ENCODE measurements at places on chromosomes 3 and 15.

- DNase-seq: no peak
These were observed 538.8 kb downstream of the NLGN1 start for GRCh38 chr3:173936316-173936715.

DNA sequence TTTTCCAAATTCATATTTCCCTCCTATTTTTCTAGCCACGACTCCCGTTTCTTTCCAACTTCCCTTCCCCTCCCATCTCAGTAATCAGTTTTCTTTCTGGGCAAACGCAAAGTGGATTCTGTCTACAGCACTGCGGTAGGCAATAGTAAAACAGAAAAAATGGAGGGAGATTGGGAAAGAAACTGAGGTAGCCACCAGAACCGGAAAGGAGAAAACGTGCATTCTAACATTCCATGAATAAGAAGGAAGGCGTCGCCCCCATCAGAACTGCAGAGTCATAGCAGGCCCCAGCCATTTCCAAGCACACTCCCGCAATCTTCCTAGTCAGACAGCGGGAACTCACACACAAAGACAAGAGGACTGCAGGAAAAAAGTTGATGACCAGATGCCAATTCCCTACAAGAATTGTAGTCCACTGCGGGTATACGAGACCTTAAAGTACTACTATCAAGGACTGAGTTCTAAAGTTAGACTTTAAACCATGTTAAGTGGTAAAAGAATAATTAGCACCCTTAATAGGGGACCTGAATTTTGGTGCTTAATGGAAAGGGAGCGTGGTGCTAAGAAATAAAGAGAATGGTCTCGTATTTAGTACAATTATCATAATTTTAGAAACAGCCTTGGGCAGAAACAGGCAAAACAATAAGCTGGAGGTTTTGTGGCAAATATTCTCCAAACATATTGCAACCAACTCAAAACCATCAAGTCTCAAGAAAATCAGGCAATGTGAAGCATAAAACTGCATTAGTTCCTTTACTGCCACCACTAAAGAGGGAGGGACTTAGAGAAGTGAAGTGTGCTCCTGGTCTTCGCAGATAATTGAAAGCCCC is 1.4 kb downstream of the PFN2 start:
- peak; percentile 39 for DNase-seq

- no peak for DNase-seq
These were observed 78.9 kb upstream of the BHLHE40 start for GRCh38 chr3:4900298-4900697.

GRCh38 chr3:11095932-11096265 is 58.4 kb upstream of the HRH1 start:
- no peak for DNase-seq

GRCh38 chr3:10974746-10975375 is 17.7 kb upstream of the SLC6A1 start:
- no peak for DNase-seq

DNA sequence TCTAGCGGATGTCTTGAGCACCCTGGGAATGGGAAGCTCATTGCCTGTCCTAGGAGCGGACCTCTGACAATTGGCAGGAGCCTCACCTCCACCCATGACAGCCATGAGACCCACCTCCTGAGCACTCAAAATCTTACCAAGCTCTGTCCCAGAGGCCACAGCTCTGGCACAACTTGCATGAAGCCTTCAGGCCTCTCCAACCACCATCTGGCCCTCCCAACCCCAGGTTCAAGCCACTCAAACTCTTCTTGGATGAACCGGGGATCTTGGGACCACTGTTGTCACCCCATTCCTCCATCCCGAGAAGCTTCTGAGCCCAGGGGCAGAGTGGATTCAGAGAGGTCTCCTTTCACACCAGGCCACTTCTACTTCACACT is 1.5 kb downstream of the VIPR1 start:
- no peak for DNase-seq

- no peak for DNase-seq
These were observed 52.8 kb downstream of the PLXNA1 start for GRCh38 chr3:127035677-127036076.

DNA sequence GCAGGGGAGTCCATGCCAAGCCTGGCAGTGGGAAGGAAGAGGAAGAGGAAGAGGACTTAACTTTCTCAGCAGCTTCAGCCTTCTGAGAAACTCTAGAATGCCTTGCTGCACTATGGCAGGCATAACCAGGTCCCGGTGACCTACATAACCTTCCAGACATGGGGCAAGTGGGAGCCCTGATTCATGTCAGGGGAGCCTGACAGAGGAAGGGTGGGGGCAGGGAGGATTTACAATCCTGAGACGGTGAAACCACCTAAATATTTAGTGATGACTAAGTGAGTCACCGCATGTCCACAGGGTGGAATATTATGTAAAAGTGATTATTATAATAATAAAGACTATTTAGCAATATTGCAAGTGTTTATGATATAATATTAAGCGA is 46.7 kb downstream of the AMOTL2 start:
- no peak for DNase-seq

DNA sequence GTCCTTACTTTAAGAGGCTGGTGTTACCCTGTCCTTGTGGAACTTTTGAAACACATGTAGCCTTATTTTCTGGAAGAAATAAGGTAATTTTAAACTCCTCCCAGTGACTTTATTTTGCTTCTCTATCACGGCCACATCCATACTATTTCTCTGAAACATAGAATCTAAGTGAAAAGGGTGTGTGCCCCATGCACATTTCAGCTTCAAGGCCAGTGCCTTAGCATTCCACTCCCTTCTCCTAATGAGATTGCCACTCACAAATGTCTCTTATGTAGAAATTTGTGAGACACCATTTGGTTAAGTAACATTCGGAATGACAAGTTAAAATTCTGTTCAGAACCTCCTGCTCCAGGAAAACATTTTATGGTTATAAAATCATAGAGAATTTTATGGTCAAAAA is 562.7 kb downstream of the TUSC7 start:
- DNase-seq: no peak

- no peak for DNase-seq
These were observed 823 bp upstream of the CCDC71 start for GRCh38 chr3:49166752-49167556.

GRCh38 chr3:153889905-153890334 is 231.3 kb upstream of the ARHGEF26 start:
- no peak for DNase-seq

- no peak for DNase-seq
These were observed 74.6 kb downstream of the TGFBR2 start for GRCh38 chr3:30680789-30681648.

DNA sequence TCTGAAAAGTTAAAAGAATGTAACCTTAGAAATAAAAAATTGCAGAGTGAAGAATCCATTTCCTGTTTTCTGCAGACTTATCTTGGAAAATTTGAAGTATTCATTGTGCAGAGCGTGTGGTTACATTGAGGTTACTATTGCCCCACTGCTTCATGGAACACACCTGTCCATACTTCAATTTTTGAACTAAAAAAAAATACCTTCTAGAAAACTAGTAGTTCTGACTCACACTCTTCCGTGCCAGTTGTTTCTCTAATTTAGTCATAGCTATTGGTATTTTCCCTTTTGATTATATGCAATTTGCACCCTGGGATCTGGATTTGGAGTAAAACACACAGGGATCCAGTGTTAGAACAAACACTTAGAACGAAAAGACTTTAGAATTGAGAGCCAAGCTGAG is 111.8 kb upstream of the LYSMD4 start:
- no peak for DNase-seq

DNA sequence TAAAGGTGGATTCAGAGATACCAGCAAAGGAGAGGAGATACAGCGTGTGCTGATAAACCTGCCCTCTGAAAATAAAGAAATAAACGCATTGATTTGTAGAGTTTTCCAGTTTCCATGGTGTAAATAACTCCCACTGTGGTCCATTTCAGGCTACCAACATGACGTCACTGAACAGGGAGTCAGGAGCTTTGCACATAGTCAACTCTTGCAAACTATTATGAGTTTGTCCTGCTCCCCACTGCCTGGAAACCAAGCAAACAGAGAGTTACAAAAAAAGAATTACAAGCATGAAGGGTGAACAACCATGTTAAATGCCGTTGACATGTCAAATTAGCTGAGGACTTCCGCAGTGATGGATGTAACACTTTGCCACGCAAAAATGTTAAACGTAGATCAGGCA is 70.4 kb upstream of the GATA2 start:
- DNase-seq: no peak
